ENCODE measurements at places on chromosomes 6 and 20.

DNA sequence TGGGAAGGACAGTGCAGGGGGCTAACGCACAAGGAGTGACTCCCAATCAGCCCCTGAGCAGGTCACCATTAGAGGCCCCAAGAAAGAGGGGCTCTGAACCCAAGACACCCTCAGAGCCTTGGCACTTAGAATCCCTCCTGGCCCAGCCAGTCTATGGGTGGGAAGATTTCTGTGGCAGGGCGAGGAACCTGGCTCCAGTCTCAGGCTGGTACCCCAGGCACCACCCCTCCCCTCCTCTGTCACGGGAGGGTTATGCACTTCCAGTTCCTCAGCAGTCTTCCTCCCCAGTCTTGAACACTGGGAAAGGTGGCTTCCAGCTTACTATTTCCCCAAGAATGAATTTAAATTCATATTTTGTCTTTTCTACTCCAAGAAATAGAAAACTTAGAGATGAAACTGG, 27.6 kb upstream of the SSTR4 start:
- DNase-seq: no peak

GRCh38 chr6:28657769-28658465, 132.2 kb downstream of the GPX5 start:
- peak; percentile 42 for DNase-seq

- no peak for DNase-seq
Observed at GRCh38 chr6:122801397-122801796, 12.3 kb downstream of the SMPDL3A start.

DNA sequence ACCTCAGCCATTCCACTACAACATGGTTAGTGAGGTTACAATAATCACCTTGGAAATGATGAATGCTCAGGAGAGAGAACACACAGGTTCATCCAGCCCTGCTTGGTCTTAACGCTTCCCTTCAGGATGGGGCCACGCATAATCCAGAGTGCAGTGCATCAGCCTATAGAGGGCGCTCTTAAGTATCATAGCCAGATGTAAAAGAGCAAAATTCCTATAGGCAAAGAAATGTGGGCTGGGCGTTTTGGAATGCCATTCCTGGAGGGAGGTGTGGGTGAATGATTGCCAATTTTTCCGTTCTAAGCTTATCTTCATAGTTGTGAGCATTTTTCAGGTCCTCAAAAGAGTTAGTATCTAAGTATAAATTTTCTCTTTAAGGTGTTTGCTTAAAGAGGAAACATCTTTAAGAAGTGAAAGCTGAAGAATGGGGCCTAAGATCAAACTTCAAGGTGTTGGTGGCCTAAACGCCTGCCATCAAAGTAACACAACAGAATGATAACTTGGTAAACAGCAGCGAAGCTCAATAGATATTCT, 1.8 kb downstream of the RIPOR2 start:
- DNase-seq: no peak

- no peak for DNase-seq
Observed at GRCh38 chr20:39795401-39796272, 833.5 kb downstream of the DHX35 start.

Measured in posterior cingulate gyrus (tissue), 11 donors.